ENCODE measurements at places on chromosomes 4 and X.

DNA sequence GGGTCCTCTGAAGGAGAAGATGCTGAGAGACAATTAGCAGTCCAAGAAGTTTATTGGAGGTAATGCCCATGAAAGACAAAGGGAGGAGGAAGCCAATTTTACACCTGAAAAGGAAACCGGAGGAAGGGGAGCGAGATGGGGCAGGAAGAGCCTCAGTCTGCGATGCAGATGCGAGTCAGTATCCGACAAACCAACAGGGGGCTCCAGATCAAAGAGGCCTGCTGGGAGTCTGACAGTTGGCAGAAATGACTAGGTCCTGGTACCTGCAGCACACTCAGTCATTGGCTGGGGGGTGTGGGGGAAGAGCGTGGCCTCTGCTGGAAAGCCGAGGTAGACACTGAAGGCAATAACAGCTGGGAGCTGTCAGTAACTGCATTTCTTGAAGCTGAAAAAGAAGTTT lies 231.1 kb upstream of the CENPE start:
- H3K36me3 ChIP-seq: no peaks in the 10 kb centered on the region
- H3K4me3 ChIP-seq: no peak overlapping the region
- no peak overlapping the region for H3K27ac ChIP-seq
- H3K27me3 ChIP-seq: no peaks in the 10 kb centered on the region
- H3K4me1 ChIP-seq: peaks cover 22% of the 10 kb centered on the region

- no peak for DNase-seq
- no peak overlapping the region for H3K27ac ChIP-seq
- peaks cover 25% of the 10 kb centered on the region for H3K4me1 ChIP-seq
Observed at GRCh38 chr4:151960449-151961230, 199.8 kb upstream of the GATB start.

DNA sequence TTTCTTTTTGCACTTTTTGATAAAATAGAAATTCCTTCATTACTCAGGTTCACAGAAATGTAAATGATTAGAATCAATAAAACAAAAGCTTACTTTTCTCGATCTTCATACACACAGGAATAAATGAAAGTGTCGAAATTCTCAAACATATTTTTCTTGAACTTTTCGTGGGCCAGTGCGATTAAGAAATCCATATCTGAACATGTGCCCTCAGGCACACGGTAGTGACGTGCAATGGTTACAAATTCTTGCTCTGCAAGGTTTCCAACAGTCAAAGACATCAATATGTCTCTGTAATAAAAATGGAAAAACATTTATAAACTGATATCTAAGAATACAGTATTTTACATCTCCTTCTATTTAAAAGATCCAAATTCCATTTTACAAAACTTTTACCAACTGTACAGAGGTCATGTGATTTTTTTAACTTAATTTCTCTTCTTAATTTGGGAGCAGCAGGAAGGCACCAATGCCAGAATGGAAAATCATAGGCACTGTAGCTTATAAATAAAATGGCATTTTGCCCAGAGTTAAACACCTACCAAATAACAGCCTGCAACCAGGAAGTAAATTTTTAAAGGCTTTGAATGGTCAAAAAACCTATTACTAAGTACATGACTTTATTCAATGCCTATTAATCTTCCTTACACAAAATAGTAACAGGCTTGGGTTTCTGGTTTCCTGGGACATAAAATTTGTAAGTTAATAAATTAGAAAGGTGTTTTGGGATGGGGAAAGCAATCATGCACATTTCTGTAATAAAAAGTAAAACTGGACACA lies 165.0 kb downstream of the EFHC2 start:
- no peak for DNase-seq
- H3K36me3 ChIP-seq: no peaks in the 10 kb centered on the region

DNA sequence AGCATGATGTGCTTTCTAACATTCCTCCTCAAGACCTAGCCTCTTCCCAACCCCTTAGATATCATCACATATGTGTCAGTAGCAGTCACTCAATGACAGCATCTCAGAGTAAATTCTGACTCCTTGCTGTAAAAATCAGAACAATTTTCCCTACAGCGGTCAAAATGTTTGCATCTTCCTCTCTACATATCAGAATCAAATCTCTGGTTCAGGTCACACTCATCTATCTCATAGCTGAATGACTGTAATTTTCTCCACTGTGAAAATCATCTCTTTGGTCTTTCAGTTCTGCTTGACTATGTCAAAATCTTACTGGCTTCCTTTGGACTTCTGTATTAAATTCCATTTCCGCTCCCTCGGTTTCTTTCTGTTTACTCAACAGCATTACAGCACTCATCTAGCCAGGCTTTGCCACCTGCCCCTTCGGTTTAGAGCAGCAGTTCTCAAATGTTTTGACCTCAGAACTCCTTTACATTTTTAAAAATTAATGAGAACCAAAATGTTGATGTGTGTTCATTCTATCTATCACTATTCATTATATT lies 57.3 kb downstream of the AGA start:
- no peak overlapping the region for H3K27ac ChIP-seq
- H3K36me3 ChIP-seq: no peaks in the 10 kb centered on the region
- no peaks in the 10 kb centered on the region for H3K27me3 ChIP-seq
- no peak for DNase-seq

DNA sequence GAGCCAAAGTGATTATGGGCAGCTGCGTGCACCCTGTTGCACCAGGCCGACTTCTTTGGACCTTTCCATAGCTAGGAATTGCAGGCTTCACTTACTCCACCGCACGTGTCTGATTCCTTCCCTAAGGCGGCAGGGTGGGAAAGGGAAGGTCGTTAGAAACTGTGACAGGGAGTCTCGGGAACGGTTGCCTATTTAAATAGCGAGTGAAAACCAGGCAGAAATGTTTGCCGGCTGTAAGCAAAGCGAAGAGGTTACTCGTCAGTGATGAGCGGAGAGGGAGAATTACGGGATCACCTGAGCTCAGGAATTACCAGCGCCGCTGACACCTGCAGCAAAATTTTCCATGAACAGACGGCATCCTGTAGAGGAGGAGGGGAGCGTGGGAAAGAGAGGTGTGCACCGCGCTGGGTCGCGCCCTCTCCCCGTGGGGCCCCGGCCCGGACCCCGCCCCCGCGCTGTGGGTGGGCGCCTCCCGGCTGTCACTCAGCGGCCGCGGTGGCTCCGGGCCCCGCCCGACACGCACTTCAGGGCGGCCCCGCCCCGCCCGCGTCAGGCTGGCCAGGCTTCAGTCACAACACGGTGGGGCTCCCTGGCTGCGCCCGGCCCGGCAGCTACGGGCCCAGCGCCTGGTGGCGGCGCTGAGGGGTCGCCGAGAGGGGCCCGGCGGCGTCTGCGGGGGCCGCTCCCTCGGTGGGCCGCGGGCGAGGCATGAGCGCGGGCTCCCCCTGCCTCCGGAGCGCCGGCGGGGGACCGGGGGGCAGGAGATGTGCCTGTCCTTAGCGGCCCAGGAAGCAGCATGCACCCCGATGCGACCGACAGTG lies at the start of gene SNX25:
Gene SNX25 (plus strand): TSS at position 568 of the 821 bp plus-strand sequence. CDS start 229 bp downstream, at position 797.
- H3K36me3 ChIP-seq: no peaks in the 10 kb centered on the region
- peak within 1 kb of the TSS; percentile 66 for H3K4me3 ChIP-seq
- peak; percentile 83 for DNase-seq
- H3K27ac ChIP-seq: peak within 1 kb of the TSS; percentile 79
- peaks cover 14% of the 10 kb centered on the region for H3K4me1 ChIP-seq
